ENCODE measurements at places on chromosomes 6 and 20.

DNA sequence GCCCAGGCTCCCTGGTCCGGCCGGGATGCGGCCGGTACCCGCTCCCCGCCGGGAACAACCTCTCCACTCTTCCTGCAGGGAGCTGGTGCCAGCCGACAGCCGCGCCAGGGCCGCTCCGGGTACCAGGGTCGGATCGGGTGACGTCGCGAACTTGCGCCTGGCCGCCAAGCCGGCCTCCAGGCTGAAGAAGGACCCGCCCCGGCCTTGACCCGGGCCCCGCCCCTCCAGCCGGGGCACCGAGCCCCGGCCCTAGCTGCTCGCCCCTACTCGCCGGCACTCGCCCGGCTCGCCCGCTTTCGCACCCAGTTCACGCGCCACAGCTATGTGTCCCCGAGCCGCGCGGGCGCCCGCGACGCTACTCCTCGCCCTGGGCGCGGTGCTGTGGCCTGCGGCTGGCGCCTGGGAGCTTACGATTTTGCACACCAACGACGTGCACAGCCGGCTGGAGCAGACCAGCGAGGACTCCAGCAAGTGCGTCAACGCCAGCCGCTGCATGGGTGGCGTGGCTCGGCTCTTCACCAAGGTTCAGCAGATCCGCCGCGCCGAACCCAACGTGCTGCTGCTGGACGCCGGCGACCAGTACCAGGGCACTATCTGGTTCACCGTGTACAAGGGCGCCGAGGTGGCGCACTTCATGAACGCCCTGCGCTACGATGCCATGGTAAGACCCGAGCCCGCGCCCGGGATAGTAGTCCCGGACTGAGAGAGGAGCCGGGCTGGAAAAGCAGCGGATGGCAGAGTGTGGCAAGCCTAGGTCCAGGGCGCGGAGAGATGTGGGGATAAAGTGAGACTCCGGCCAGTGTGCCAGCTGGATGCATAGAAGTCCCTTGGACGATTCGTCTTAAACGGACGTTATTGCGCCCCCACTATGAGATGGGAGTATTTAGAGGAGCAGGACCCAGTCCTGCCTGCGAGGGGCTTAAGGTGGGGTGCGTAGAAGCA, at the start of gene NT5E:
Gene NT5E (plus strand): TSS at position 266 of the 942 bp plus-strand sequence. CDS start 57 bp downstream, at position 323.
- peak; percentile 58 for DNase-seq

DNA sequence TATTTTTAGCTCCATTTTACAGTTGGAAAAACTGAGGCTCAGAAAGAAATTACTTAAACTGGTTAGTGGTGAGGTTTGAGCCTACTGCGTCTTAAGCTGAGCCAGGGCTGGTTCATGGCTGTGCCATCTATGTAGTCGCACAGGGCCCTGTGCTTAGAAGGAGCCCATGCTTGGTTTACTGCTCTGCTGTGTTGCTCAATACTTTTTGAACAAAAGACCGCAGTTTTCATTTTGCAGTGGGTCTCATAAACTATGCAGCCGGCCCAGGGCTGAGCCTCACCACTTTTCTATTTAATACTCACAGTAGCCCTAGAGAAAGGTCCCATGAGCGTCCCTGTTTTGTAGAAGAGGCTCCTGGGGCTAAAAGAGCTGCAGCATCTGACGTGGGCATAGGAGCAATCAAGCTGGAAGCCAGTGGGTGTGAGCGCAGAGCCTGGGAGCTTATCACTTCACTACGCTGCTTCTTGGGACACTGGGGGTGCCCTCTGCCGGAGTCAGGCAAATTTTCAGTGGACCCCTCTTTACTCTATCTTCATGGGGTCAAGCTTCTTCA, 501 bp downstream of the SIRPB2 start:
- DNase-seq: no peak

DNA sequence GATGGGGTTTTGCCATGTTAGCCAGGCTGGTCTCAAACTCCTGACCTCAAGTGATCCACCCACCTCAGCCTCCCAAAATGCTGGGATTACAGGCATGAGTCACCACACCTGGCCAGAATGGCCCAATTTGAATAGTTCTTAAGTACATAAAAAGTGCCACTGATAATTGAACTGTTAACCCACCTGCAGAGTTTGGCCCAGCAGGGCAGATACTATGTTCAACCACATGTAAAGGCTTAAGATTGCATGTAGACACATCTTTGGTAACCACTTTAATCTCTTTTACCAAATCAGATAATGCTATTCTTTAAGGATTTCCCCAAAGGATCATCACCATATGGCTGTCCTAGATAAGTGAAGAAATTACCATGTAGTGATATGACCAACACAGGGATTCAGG, 21.3 kb upstream of the SGK1 start:
- DNase-seq: no peak

DNA sequence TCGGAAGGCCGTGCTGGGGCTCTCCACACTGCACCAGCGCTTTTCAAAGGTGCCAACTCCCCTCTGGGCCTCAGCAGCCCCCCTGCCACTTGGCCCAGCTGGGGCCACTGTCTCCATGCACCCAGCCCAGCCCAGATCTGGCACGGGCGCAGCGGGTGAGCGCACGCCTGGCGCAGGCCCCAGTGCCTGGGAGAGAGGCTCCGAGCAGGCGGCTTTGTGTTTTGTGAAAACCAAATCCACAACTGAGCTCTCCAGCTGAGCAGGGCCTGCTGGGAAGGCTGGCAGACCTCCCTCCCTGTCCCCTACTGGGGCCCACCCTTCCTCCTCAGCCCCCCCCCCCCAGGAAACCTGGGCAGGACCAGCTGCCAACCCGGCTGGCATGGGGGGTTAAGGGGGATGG, 17.0 kb downstream of the MDGA1 start:
- DNase-seq: no peak

DNA sequence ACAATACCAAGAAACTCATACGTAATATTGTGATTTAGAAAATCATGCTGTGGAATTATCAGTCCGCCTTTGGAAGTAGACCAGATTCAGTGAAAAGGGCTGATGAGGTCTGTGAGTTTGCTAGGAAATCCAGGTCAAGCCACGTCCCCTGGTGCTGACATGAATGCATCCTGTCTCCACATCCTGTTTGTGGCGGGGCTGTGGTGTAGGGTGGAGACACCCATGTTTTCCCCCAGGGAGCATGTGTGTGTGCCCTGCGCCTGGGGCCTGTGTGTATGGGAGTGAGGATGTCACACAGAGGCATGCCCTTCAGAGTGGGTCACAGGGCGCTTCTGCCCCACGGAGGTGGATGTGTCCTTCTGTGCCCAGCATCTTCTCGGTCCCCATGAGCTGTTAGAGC, 109.1 kb downstream of the SASH1 start:
- DNase-seq: no peak

DNA sequence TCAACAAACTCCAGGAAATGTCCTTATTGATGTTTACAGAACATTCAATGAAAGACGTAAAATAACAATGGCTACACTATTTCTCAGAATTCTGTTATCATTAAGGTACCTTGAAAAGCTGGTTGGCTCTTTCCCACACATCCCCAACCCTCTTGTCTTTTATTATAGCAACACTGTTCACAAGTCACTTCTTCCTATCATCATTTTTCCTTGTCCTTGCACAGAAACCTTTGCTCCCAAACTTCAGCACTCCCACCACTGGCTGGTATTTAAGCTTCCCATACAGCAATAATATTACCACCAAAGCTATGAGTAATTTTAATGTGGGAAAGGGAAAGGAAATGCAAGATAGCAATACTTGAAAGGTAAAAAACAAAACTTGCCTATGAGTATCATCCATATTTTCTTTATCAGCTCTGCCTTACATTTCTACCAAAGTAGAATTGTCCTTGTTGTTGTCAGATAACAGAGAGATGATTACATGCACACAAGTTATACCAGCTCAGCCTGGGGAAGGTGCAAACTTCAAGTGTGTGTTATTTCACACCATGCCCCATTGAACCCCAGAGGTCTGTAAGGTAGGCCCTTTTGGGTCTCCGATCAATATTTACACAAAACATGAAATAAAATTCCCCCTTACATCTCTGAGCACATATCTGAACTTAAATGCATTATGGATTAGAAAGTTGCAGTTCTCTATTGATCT, 32.2 kb downstream of the ARHGAP18 start:
- no peak for DNase-seq

- no peak for DNase-seq
These were observed 54.5 kb downstream of the IPCEF1 start for GRCh38 chr6:154301839-154302752.

DNA sequence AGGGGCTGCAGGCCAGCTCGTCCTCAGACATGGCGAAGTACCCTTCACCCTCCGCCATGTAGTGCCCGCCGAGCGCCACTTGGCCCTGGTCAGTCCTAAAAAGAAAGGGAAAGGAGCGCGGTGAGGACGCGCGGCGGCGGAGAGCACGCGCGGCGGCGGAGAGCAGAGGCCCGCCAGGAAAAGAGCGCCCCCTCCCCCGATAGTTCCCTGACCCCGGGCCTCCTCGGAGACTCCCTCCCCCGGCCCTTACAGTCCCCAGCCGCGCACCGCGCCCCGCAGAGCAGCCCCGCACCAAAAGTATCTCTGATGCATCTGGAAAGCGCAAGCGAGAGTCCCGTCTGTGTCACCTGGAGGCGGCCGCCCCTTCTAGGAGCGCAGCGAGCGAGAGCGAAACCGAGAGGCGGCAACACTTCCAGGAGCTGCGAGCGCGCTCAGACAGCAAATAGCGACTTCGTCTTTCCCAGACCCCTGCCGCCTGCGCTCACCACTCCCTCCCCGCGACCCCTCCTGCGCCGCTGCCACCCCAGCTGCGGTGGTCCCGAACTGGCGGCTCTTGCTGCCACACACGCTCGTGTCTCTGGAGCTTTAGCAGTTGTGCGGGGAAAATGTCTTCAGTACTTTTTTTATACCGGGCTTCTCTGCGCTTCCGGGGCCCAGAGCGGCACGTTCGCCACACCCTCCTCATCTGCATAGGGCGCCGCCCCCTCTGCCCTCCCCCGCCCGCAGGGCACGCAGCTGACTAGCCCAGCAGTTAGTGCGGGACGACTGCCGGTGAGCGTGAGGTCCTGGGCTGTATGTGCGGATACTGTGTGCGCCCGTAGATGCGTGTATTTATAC, at the start of gene TENT5A:
Gene TENT5A (minus strand): TSS at position 598 of the 837 bp plus-strand sequence. CDS start 540 bp downstream, at position 58.
- DNase-seq: peak; percentile 93

DNA sequence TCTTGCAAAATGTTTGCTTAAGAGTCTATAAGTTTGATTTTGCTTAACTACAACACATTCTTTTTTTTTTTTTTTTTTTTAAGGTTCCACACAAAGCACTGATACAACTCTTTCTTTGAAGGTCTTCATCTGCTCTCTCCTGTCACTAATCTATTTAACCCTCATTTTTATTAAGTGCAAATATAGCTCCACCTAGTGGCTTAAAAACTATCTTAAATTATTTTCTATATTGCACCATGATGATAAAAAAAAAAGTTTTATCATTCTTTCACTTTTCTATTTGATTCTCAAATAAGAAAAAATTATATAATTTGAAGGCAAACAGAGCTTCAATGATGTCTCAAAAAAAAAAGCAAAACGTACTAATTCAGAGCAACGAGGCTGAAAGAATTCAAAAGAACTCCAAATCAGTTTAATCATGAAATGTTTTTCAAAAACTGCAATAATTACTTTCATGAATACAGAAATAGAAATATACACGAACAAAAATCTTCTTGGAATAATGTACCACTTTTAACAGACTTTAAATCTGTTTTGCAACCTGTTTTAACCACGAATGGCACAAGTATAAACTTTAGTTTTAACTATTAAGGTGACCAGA, 12.8 kb downstream of the ESF1 start:
- DNase-seq: no peak

- DNase-seq: no peak
These were observed 48.5 kb upstream of the EDN1 start for GRCh38 chr6:12241493-12242175.

DNA sequence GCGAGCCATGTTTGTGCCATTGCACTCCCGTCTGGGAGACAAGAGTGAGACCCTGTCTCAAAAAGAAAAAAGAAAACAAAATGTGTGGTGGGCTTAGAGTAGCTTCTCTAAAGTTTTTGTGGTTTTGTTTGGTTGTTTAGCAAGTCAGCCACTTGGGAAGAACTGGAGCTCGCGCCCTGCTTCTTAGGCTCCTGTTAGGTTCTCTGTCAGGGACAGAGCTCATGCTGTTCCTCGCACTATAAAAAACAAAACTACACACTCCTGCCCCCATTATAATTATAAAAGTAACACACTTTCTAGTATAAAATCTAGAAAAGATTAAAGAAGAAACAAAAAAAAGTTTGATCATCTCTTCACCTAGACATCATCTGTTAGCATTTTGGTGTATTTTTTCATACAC, 33.0 kb downstream of the GMPR start:
- DNase-seq: no peak

DNA sequence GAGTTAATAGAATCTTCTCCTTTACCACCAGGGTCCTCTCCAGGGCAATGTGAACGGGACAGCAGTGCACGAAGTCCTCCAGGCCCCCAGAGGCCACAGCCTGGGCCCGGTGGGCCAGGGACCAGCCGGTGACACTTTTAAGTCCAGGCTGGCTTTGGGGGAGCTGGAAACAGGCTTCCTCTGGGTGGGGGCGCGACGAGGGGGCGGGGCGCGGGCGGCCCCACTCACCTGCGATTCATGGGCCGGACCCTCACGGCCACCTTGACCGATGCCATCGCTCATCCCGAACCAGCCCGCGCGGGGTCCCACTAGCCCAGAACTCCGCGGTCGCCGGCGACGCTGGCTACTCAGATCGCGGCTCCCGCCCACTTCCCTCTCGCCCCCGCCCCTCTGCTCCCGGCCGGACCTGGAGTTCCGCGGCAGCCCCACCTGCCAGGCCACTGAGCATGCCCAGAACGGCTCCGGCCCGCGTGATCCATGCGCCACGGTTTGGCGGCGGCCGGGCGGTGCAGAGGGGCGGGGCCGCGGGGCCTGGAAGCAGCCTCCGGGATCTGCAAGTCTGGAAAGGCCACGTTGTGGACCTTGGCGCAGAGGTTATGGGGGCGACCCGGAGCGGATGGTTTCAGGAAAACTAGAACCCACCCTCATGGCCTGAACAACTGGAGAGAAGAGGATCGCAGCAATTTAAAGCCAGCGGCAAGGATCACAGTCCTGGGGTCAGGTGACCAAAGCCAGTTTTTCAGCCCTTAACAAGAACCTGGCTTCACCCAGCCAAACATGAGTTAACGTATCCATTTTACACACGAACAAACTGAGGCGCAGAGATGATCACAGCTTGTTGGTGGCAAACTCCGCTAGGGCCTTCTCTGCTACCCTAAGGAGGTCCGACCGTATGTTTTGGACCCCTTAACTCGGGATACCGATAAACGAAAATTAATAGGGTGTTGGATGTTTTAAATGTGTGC, at the start of gene KIF16B:
Gene KIF16B (minus strand): TSS at position 448 of the 965 bp plus-strand sequence. CDS start 173 bp downstream, at position 275.
- DNase-seq: peak; percentile 45

- no peak for DNase-seq
These were observed 269.5 kb downstream of the PLCB1 start for GRCh38 chr20:8401556-8401955.

- no peak for DNase-seq
These were observed 33.9 kb downstream of the ADTRP start for GRCh38 chr6:11744753-11745152.

- no peak for DNase-seq
These were observed 21.2 kb downstream of the RAMACL start for GRCh38 chr6:166565084-166565967.

All from bone marrow (tissue), 2 donors.